ENCODE measurements at places on chromosomes 5 and 9. TPM values are rescaled to one million over a fixed set of nuclear protein-coding genes. Genes with fewer than 3 reads are reported as not detected.

The JAK2 gene
- 20.5 TPM for polyA plus RNA-seq

The PKD2L2 gene
- not detected for polyA plus RNA-seq

GRCh38 chr5:44663991-44664710 lies 144.6 kb upstream of the MRPS30 start:
- DNase-seq, result no peak

GRCh38 chr9:76859860-76860259 lies 46.1 kb downstream of the PRUNE2 start:
- no peak for DNase-seq

DNA sequence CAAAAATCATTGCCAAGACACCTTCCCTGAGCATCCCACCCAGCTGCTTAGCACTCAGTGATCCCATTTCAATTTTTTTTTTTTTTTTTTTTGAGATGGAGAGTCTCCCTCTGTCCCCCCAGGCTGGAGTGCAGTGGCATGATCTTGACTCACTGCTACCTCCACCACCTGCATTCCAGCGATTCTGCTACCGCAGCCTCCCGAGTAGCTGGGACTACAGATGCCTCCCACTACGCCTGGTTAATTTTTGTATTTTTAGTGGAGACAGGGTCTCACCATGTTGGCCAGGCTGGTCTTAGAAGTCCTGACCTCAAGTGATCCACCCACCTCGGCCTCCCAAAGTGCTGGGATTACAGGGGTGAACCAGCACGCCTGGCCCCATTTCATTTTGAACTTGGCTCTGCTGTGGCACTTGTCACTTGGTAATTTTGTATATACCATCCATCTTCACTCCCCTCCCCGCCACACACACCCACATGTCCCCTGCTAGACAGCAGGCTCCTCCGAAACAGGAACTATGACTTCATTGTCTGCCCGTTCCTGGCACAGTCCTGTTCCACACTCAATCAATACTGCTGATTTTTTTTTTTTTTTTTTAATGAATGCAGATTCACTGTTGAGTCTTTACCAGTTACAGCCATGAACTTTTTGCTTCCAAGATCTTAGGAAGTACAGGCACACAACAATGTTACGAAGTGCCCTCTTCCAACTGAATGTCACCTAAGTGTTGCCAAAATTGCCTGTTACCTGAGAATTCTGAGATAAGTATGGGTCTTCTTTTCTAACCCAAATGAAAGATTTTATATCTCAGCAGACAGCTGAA lies 17.3 kb upstream of the ZBTB34 start:
- DNase-seq, result no peak

DNA sequence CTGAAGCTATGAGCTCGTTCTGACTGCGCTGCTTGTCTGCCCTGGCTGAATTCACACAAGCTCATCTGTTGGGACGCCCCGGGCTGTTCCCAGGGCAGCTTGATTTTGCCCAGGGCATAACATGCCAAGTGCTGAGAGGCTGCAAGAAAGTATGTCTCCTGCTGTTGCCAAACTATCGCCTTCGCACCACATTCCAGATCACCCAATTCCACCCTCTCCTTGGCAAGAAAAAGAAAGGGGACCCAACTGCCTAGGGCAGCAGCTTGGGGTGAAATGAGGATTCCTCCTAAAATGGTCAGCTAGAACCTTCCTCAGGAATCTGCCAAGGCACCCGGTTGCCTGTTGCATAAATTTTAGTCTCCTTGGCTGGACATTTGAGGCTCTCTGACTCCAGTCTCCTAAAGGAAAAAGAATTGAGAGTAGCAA lies 21.2 kb downstream of the COL15A1 start:
- DNase-seq, result no peak

DNA sequence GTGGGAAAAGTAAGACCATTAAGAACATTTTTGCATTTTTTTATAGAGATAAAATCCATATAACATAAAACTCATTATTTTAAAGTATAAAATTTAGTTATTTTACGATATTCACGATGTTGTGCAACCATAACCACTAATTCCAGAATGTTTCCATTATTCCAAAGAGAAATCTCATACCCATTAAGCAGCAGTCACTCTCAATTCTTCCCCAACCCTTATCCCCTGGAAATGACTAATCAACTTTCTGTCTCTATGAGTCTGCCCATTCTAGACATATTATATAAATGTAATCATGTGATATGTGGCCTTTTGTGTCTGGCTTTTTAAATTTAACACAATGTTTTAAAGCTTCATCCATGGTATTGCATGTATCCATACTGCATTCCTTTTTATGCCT lies 115.6 kb upstream of the ADAMTSL1 start:
- DNase-seq, result no peak
